ENCODE measurements at places on chromosomes 12 and 14.

DNA sequence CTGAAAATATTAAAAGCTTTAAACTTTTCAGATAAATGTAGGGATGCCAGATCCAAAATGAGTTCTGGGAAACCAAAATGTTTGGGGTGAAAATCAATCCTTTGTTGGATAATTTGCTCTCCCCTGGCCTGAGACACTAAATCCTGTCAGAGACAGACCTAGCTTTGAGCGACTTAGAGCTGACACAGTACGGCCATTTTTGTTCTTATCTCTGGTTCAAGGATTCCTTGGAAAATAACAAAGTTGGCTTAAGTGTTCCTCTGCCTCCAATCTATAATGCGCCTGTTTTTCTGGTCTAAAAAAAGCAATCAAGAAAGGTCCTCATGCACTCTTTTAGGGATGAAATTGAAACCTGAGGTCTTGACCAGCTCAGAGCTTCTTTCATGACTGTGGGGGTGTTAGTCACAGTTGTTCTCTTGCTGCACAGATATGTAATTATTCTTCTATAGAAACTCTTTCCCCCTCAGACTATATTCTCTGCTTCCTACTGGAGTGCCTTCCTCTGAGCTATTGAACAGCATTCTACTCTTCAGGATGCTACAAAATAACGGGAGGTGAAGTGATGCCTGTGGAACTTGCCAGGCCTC lies 52.3 kb upstream of the EGLN3 start:
- no peak for DNase-seq

DNA sequence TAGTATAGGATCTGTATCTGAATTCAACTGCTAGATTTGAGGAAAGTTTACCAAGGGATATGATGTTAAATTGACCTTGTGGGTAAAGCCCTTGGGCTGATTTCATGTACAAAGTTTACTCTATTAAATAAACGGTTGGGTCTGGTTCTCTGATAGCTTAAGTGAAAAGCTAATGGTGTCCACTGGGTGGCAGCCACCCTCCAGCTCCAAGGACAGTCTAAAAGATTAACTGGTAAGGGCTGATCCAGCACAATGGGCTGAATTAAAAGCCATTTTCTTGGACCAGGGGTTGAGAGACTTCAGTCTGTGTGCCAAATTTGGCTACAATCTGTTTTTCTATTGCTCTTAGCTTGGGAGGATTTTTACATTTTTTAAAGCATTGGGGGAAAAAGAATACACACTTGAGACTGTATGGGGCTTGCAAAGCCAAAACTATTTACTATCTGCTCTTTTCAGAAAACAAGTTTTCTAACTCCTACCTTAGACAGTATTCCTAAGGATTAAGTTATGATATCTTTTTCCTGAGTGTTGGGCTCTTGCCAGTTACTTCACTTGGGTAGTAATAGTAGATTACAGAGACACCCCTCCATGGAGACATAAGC lies 116.5 kb downstream of the GPHN start:
- DNase-seq: peak; percentile 81

DNA sequence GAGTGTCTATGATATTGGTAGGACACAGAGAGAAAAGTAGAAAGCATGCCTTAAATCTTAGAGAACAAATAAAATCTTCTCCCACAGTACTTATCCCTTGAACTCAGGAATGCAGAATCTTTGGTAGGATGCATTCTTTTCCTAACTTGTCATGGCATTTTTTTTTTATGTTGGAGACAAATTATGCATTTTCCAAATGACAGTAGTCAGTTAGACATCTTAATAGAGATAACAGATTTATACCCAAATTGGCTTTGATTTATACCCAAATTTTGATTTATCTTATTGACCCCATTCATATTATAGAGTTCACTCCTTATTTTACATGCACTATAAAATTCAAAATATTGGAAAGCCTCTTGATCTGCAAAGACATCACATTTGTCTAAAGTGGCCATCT lies 132.9 kb downstream of the CNTN1 start:
- DNase-seq: no peak

DNA sequence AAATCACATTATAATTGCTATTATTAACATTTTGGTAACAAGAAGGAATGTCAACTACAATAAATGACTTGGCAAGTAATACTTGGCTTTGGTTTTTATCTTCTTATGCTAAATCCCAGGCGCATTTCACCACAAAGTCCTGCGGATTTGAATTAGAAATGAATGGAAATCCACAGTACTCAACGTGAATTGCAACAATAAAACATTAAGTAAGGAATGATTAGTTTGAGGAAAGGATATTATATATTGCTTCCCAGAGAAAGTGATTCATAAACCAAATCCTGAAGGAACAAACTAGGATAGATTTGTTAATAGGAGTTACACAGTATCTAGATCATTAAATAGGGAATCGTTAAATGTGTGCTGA lies 1089.7 kb downstream of the TRHDE start:
- DNase-seq: no peak

- DNase-seq: no peak
Observed at GRCh38 chr12:53974084-53975063, at the start of gene HOTAIR. Gene HOTAIR, minus strand, starts transcription at chr12:53974954.

GRCh38 chr14:71198687-71199086 lies 291.4 kb downstream of the PCNX1 start:
- no peak for DNase-seq

DNA sequence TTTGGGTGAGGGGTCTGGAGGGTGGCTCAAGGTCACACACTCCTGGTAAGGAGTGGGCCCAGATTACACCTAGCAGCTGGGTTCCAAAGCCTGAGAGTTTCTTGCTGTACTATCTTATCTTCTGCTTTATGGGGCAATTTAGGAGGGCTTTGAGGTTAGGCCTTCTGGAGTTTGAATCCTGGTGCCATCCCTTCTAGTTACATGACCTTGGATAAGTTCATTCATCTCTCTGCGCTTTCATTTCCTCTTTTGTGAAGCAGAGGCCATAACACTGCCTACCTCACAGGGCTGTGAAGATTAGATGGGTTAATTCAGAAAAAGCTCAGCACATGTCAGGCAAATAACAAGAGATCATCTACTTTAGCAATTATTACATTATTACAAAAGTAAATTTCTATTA lies 7.4 kb upstream of the KRT77 start:
- DNase-seq: no peak

GRCh38 chr14:47710581-47710980 lies 35.2 kb upstream of the MDGA2 start:
- no peak for DNase-seq

DNA sequence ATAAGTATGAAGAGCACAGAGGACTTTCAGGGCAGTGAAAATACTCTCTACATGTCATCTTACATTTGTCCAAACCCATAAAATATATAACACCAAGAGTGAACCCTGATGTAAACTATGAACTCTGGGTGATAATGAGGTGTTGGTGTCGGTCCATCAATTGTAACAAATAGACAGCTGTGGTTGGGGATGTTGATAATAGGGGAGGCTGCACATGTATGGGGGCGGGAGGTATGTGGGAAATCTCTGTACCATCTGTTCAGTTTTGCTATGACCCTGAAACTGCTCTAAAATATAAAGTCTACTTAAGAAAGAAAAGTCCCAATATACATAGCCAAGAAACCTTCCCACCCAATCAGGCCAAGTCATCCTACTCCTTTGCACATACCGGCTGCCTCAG lies 88.5 kb downstream of the GPR135 start:
- DNase-seq: no peak

DNA sequence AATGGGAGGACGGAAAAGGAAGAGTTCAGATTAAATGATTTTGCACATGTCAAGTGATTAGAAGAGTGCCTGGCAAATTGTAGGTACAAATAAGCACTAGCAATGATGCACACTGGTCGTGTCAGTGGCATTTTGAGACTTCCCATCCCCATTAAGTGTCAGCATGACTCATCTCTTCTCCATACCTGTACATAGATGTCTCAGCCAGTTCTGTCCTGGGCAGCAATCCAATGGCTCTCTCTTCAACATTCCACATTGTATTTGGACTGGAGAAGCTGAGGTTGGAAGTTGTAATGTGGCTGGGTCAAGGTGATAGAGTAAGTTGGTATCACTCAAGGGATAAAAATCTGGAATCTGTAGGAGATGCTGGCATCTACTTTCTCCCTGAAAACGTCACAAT lies 742.7 kb downstream of the VRK1 start:
- no peak for DNase-seq

DNA sequence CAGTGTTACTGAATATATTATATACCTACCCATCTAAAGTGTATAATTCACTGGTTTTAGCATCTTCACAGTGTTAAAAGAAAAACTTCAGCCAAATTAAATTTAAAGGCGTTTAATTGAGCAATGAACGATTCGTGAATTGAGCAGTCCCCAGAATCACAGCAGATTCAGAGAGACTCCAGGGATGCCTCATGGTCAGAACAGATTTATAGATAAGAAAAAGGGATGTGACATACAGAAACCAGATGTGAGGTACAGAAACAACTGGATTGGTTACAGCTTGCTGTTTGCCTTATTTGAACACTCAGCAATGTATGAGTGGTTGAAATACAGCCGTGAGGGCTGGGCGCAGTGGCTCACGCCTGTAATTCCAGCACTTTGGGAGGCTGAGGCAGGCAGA lies 84.6 kb downstream of the WNK1 start:
- no peak for DNase-seq

- DNase-seq: no peak
Observed at GRCh38 chr14:90288651-90289355, 32.5 kb downstream of the PSMC1 start.

DNA sequence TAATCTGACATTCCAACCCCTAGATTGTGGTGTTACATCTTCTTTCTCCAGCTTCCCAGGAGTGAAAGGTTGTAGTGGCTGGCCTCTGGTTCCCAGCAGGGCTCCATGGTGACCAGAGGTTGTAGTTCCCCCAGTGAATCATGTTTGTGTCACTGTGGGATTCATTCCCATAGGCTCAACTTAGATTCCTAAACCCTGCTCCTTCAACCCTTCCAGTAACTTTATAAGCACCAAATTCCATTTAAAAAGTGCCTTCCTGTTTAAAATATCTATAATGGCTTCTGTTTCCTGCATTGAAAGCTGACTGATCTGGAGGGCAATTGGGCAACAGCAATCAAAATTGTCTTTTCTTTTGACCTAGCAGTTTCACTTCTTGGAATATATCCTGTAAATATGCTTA lies 40.5 kb upstream of the TBC1D15 start:
- DNase-seq: peak; percentile 16

GRCh38 chr14:100776681-100777365 lies 49.1 kb upstream of the MEG3 start:
- DNase-seq: no peak

DNA sequence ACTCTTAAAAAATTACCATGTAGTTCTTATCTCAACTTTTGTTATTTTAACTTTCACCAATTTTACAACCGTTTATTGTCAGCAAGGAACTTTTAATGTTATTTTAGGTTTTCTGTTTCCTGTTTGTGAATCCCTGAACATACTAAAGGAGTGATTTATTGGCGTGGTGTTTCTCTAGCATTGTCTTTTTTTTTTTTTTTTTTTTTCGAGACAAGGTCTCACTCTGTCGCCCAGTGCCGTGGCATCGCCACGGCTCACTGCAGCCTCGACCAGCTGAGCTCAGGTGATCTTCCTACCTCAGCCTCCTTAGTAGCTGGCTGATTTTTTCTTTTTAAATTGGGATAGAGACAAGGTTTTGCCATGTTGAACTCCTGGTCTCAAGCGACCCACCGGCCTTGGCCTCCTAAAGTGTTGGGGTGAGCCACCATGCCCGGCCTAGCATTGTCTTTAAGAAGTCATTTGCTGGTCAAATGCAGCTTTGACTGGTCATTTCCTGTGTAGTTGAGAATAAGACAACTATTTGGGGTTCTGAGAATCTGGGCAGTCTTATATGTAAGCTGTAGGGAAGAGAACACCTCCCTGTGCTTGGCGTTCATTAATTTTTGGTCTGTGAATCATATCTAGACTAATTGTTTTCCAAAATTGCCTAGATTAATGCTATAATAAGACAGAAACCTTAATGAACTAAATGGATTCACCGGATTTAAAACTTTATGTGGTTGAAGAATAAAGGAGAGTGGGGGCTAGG lies 2.1 kb downstream of the WASHC4 start:
- DNase-seq: no peak

DNA sequence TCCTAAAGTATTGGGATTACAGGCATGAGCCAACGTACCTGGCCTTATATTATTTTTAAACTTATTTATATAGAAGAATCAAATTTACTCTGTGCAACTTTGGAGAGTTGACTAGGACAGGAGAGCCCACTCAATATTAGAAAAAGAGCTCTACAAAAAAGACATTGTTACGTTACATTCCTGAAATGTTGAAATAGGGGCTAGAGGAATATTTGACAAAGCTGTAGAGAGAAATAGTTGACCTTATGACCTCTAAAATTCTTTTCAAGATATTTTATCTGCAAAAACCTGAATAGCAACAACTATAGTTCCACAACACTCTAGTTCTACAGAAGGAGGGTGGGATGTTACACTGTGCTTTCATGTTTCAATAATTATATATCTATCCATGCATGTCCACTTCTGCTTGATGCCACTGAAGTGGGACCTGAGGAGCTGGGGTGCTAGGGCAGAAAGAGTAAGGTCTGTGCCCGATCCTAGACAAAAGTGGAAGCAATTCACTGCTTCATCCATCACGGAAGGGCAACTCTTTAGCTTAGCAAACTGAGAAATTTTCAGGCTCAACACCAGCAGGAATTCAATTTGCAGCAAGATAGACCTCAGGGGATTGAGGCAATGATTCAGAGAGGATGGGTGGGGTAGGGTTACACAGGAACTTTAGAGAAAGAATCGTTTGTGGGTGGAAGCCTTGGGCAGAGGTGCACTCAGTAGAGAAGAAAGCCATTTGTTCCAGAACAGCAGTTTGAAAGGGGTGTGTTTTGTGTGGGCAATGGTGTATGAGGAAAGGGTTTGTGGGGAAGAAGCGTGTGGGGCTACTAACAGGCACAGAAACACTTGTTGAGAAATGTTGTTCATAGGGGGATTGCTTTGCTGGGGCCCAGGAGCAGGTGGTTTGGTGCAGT lies 16.0 kb upstream of the RNASE10 start:
- peak; percentile 63 for DNase-seq

DNA sequence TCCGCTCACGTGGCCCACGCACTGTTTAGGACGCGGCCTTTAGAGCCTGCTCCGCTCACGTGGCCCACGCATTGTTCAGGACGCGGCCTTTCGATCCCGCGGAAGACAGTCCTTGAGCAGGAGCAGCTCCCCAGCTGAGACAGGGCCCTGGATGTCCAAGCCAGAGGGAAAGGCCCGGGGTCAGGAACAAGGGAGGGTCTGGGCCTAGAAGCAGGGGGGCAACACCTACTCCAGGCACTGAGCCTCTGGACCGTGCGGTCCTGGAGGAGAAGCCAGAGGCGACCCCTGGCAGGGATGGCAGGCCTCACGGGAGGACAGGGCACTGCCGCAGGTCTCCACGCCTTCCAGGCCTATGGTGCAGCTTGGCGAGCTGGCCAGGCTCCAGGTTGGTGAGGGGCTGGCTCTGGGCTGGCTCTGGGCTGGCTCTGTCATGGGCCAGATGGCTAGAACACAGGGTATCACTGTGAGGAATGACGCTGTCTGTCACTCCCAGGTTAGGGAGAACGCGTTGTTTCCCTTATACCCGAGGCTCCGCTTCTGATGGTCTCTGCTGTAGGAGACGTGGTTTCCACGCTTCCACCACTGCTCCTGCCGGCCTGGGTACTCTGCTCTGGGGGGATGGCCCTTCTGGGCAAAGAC lies 341.7 kb downstream of the TMEM121 start:
- DNase-seq: no peak

GRCh38 chr14:56059054-56059453 lies 59.2 kb upstream of the PELI2 start:
- no peak for DNase-seq

GRCh38 chr14:94880876-94881275 lies 111.0 kb upstream of the GSC start:
- DNase-seq: no peak

GRCh38 chr14:101507836-101508150 lies 53.5 kb upstream of the DIO3 start:
- no peak for DNase-seq

GRCh38 chr12:89678225-89678624 lies 30.4 kb downstream of the ATP2B1 start:
- DNase-seq: no peak
